Endodermal cell (in vitro differentiated cells): ENCODE measurements at places on chromosomes 7 and 10. TPM values are rescaled to one million over a fixed set of nuclear protein-coding genes. Genes with fewer than 3 reads are reported as not detected.

DNA sequence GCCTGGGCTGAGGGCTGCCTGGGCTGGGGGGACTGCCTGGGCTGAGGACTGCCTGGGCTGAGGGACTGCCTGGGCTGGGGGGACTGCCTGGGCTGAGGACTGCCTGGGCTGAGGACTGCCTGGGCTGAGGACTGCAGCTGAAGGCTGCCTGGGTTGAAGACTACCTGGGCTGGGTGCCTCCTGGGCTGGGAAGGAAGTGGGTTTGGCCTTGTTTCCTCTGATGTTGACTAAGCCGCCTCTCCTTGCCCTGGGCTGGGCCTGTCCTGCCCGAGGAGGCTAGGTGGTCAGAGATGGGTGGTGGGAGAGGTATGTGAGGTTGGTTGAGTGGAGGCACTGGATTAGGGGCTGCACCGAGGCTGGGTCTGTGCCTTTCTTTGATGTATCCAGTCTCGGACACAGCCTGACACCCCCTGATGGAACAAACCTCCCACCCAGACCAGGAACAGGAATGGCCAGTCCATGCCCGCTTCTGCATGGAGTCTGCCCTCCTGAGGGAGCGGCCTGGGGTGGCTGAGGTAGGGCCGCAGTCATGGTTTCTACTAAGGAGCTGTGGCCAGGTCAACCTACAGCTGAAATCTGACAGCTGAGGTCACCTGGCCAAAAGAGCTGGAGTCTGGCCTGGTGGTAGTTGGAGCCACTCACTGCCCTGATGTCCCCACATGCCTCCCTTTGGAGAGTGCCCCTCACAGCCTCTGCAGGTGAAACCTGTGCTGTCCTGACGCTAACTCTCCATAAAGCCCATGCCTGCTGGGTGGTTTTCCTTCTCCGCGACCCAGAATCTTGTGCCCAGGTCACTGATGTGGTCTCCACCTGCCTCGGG is 22.3 kb downstream of the SCART1 start:
- no peak overlapping the region for H3K27ac ChIP-seq
- DNase-seq = no peak
- H3K36me3 ChIP-seq = no peaks in the 10 kb centered on the region
- H3K4me1 ChIP-seq = no peaks in the 10 kb centered on the region
- no peaks in the 10 kb centered on the region for H3K27me3 ChIP-seq

DNA sequence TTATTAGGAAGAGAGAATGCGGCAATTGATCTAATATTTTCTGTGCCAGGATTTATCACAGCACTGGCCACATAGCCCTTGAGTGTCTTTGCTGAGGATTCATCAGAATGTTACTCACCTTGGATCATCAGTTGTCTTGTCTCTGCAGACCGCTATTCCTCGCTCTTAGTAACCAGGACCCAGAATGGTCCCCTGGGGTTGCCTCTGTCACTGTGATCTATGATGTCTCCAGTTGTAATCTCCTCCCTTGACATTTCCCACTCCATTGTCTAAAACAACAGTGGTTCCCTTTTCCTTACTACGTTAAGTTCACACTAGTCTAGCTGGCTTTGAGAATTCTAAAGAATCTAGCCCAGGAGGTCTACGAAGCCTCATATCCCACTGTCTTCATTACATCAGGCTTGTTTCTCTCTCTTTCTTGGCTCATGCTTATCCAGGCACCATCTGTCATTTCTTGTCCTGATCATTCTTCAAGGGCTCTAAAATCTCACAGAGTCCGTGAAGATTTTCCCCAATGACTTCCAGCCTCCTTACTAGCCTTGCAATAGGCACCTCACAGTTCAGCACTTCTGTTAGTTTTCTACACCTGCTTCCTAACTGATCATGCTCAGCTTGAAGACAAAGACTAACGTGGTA is 125.8 kb downstream of the CUBN start:
- DNase-seq = peak; percentile 57
- no peaks in the 10 kb centered on the region for H3K36me3 ChIP-seq
- H3K27me3 ChIP-seq = no peaks in the 10 kb centered on the region
- no peak overlapping the region for H3K4me3 ChIP-seq
- peak overlapping the region; percentile 22 for H3K27ac ChIP-seq

- H3K4me1 ChIP-seq = no peaks in the 10 kb centered on the region
- H3K36me3 ChIP-seq = no peaks in the 10 kb centered on the region
- H3K4me3 ChIP-seq = no peak overlapping the region
- no peak for DNase-seq
Measured at GRCh38 chr10:27569946-27570345, 65.8 kb downstream of the RAB18 start.

- H3K36me3 ChIP-seq = no peaks in the 10 kb centered on the region
- no peak for DNase-seq
- H3K27ac ChIP-seq = no peak overlapping the region
- no peak overlapping the region for H3K4me3 ChIP-seq
- no peaks in the 10 kb centered on the region for H3K27me3 ChIP-seq
- H3K4me1 ChIP-seq = no peaks in the 10 kb centered on the region
Measured at GRCh38 chr10:116450861-116451260, 23.2 kb downstream of the PNLIPRP3 start.

DNA sequence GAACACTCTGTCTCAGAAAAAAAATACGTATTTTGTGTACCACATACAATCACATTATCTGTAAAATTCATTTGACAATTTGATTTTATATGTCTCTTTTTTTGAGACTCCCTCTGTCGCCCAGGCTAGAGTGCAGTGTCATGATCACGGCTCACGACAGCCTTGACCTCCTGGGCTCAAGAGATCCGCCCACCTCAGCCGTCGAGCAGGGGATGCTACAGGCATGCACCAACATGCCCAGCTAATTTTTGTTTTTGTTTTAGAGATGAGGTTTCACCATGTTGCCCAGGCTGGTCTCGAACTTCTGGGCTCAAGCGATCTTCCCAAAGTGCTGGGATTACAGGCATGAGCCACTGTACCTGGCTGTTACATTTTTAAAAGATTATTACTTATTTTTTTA is 11.6 kb upstream of the BAZ1B start:
- DNase-seq = no peak
- H3K36me3 ChIP-seq = peaks cover 33% of the 10 kb centered on the region
- no peak overlapping the region for H3K27ac ChIP-seq
- H3K4me1 ChIP-seq = no peaks in the 10 kb centered on the region
- no peak overlapping the region for H3K4me3 ChIP-seq
- no peaks in the 10 kb centered on the region for H3K27me3 ChIP-seq

DNA sequence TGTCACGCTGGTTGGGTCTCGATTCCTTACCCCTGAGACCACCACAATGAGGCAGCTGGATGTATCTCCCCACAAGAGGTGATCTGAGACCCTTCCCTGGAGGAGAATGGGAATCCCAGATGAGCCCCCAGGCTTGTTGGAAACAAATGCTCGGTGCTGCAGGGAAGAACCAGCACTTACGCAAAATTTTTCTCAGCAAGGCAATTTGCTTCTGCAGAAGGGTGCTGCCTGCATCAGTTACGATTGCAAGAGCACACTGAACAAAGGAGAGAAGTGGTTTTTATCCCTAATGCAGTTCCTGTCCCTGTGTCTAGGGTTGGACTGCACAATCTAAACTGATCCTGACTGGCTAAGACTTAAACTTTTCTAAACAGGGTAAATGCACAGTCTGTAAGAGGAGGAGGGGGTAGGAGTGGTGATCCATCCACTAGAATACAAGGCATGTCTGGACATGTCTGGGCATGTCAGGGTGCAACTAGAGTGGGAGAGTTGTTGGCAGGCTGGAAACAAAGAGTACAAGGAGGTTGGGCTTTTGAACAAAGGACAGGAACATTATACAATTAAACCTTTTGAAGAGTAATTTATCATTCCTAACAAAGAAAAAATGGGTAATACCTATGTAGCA is 114.9 kb upstream of the FAM3C start:
- H3K4me3 ChIP-seq = peak overlapping the region; percentile 14
- H3K27ac ChIP-seq = no peak overlapping the region
- H3K27me3 ChIP-seq = no peaks in the 10 kb centered on the region
- H3K36me3 ChIP-seq = no peaks in the 10 kb centered on the region

The MYOZ1 gene
- total RNA-seq = 2.4 to 4.7 TPM (median 3.3 TPM) in 3 replicates

The SH2D4B gene
- total RNA-seq = 0.12 to 0.13 TPM in 2 of 3 replicates, not detected in the other

The NKX1-2 gene
- 2.4 and 3.3 TPM in 2 replicates for total RNA-seq

The POM121L12 gene
- not detected in 3 replicates for total RNA-seq

DNA sequence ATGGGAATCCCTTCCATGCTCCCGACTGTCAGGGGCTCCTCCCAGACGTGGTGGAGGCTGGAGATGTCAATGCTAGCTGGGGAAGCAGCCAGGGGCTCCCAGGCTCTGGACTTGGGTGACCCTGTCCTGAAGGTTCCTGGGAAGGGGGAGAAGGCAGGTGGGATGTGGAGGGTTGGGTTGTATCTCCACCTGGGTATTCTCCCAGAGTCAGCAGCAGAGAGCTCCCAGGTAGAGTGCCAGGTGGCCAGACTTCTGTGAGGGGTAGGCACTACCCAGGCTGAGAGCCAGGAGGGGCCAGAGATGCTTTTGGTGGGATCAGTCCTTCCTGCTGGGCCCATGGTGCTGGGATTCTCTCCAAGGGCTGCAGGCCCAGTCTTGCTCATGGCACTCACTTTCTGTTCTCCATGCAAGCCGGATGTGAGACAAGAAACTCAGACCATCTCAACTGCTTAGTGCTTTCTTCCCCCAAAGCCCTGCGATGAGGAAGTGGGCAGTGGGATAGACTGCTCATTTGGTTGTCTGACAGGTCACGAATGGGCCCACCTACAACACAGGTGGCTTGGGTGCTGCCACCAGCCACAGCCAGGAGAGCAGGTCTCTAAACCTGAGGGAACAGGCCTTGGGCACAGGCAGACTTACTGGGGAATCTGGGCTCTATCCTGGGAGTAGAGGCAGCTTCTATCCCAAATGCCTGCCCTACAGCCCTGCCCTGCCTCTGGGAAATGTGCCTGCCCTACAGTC is 52.5 kb upstream of the CAMK2B start:
- no peaks in the 10 kb centered on the region for H3K4me1 ChIP-seq
- no peak overlapping the region for H3K4me3 ChIP-seq
- no peaks in the 10 kb centered on the region for H3K27me3 ChIP-seq
- DNase-seq = peak; percentile 51
- peaks cover 7% of the 10 kb centered on the region for H3K36me3 ChIP-seq

DNA sequence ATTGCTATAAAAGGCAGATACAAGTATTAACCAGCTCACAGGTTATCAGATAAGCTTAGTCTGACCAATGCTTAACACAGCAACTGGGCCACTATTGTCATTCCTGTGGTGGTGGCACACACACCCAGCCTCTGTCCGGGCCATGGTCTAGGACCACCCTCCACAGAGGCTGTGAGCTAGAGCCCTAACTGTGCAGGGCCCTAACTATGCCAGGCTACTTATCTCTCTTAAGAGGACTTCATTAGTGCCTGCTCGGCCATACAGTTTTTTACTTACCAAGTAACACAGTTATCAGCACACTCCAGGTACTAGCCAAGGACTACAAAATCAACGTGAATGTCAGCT is 2.1 kb upstream of the EGFR start:
- peaks cover 3% of the 10 kb centered on the region for H3K4me1 ChIP-seq
- no peak for DNase-seq
- H3K27me3 ChIP-seq = peaks cover 71% of the 10 kb centered on the region
- H3K27ac ChIP-seq = no peak overlapping the region
- no peak overlapping the region for H3K4me3 ChIP-seq
- H3K36me3 ChIP-seq = no peaks in the 10 kb centered on the region

DNA sequence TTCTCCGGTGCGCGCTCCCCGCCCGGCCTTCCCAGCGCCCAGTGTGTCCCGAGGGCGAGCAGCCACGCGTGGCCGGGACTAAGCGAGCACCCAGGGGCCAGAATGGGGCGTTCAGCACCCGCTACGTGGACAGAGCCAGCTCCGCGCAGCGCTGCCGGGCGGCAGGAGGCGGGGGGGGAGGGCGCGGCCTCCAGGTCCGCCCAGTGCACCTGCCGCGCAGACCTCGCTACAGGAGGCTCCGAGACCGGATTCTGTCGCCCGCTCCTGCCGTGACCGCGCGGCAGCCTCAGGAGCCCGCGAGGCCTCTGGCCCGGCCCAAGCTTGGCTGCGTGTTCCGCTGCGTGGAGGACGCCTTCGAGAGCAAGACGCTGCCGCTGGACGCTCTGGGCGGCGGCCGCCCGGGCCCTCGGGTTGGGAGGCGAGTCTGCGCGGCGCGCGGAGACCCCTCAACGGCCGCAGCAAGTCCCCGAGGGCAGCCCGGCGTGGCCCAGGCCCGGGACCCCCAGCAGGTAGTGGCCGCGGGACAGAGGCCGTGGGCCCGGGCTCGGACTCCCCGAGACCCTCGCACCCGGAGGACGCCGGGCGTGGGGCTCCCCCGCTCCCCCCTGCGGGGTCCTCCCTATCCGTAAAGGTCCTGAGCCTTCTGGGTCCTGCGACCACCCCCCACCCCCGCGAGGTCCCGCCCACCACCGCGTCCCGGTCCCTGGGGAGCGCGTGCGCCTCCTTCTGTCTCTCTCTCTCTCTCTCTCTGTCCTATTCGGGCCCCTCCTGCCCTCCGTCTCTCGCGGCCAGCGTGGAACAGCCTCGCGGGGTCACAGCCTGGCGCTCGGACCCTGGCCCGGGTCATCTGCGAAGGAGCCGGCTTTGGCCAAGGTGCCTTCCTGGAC is 904 bp upstream of the DPYSL4 start:
- no peak overlapping the region for H3K4me3 ChIP-seq
- H3K4me1 ChIP-seq = no peaks in the 10 kb centered on the region
- peak; percentile 87 for DNase-seq
- H3K27ac ChIP-seq = no peak overlapping the region
- H3K27me3 ChIP-seq = peaks cover 91% of the 10 kb centered on the region

- no peak overlapping the region for H3K27ac ChIP-seq
- no peaks in the 10 kb centered on the region for H3K4me1 ChIP-seq
- no peak for DNase-seq
- no peaks in the 10 kb centered on the region for H3K27me3 ChIP-seq
Measured at GRCh38 chr10:110883924-110884323, 12.2 kb downstream of the PDCD4 start.

DNA sequence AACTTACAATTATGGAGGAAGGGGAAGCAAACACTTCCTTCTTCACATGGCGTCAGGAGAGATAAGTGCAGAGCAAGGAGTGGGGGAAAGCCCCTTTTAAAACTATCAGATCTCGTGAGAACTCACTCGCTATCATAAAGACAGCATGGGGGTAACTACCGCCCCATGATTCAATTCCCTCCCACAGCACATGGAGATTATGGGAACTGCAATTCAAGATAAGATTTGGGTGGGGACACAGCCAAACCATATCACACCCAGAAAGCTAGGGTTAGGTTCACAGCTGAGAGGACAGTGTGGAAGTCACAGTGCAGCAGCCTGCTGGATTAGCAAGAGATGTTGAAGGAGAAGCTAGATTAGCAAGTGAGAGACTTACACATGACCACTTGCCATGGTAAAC is 81.6 kb downstream of the CRTAC1 start:
- H3K36me3 ChIP-seq = no peaks in the 10 kb centered on the region
- no peaks in the 10 kb centered on the region for H3K4me1 ChIP-seq
- no peak overlapping the region for H3K27ac ChIP-seq
- DNase-seq = no peak

DNA sequence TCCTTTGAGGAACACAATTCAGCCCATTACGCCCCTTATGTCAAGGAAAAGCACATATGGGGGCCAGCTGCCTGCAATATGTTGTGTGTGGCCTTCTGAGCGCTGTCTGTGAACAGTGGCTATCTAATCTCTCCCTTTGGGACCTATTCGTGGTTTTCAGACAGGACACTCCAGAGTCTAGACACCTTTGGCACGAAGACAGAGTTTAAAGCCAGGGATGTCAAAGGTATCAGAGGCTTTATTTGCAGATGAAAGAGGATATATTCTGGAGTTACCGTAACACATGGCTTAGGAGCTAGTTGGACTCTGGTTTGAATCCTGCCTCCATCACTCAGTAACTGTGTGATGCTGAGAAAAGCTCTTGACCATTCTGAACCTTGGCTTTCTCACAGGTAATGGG is 14.8 kb upstream of the EEPD1 start:
- H3K4me1 ChIP-seq = no peaks in the 10 kb centered on the region
- peak; percentile 5 for DNase-seq
- no peak overlapping the region for H3K27ac ChIP-seq
- H3K27me3 ChIP-seq = no peaks in the 10 kb centered on the region
- no peaks in the 10 kb centered on the region for H3K36me3 ChIP-seq

- no peak for DNase-seq
- H3K36me3 ChIP-seq = no peaks in the 10 kb centered on the region
- H3K4me1 ChIP-seq = no peaks in the 10 kb centered on the region
Measured at GRCh38 chr10:88091490-88092061, 228.2 kb downstream of the PTEN start.
